CD4-positive, alpha-beta T cell treated with Interleukin-17A for 4 hours (primary cell): ENCODE measurements at places on chromosomes 1 and 21.

DNA sequence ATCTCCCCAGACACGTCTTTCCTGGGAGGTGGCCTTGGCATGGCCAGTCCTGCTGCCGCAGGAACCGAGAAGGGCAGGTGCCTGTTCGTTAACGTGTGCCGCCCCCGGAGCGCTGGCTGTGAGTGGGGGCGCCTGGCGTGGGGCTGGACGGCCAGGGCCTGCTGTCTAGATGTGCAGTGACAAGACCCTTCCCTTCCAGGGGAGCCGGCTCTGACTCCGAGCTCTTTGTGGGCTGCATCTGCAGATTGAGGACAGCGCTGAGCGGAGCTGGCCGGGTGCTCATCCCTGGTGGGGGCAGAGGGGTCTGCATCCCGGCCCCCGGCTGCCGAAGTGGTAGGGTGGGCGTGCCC lies 13.0 kb downstream of the COL18A1 start:
- no peak for DNase-seq

- DNase-seq: no peak
Observed at GRCh38 chr1:80645621-80646020, 1155.1 kb upstream of the ADGRL2 start.

- no peak for DNase-seq
Observed at GRCh38 chr21:28418726-28419514, 573.8 kb downstream of the LTN1 start.

DNA sequence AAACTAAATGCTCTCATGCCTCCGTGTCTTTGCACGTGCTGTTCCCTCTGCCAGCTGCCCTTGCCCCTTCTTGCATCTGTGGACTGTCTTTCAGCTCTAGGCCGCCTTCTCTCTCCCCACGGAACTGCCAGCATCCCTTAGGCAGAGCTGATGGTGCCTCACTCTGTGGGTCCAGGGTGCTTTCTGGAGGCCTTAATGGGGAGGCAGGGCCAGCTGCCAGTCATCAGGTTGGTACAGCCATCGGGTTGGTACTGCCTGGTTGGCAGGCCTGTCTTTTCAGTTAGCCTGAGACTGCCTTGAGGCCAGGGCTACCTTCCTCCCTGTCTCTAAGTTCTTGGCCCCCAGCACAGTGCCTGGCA lies 61.4 kb upstream of the TARBP1 start:
- no peak for DNase-seq

DNA sequence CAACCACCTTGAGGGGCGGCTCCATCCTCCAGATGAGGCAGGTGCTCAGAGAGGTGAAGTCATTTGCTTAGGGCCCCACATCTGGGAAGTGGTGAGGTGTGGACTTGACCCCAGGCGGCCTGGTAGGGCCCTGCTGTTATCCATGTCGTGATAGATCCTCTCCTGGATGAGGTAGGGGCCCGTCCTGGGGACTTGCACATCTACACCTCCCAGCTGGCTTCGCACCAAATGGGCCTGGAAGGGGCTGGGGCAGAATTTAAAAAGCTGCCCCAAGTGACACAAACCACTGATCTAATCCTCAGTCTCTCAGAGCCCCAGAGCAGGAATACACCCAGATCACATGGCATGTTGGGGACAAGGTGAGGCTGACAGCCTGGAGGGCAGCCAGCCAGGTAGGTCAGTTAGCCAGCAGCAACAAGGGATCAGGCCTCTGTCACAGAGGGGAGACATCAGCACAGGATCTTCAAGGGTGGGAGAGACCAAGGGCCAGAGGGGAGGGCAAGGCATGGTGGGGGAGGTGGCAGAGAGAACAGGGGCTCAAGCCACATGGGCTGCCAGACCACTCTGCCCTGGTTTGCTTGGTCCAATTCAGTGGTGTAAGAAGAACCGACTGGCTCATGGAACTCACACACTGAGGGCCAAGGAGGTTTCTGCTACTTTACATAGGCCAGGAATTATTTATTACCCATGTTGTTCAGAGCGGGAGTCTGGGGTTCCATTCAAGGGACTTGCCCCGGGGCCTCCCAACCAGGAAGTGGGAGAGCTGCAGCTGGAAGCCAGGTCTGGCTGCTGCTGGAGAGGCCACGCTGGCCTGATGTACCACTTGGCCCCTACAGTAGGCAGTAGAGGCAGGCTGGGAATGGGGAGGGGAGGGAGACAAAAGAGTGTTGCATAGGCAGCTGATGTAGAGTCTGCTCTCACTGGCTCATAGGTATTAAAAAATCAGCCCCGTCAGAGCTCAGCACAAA lies 12.1 kb downstream of the LRP8 start:
- no peak for DNase-seq

GRCh38 chr1:28256197-28256827 lies 3.0 kb upstream of the SESN2 start:
- DNase-seq: no peak

DNA sequence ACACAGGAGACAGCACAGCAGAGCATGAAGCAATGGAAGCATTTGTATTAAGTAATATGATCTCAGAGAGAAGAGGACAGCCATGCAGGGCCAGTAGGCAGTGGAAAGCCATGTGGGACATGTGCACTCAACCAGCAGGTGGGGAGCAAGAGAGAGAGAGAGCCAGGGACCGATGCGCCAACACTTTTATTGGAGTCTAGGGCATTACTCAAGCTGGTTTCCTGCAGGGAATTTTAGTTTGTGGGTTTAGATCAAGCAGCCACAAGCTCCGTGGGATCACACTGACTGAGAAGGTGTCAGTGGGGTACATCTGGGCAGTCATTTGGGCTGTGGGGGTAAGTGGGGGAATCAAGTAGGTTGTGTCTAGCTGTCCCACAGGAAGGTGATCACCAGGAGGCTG lies 137.1 kb downstream of the PCBP3 start:
- DNase-seq: no peak

- no peak for DNase-seq
Observed at GRCh38 chr1:95022644-95022926, 50.2 kb downstream of the ALG14 start.
